Stimulated activated CD8-positive, alpha-beta memory T cell treated with anti-CD3 and anti-CD28 coated beads, Interleukin-12 subunit alpha, Interleukin-12 subunit beta, amount 100 ng/mL, for 1 hour (primary cell): ENCODE measurements at places on chromosomes 12 and 14.

DNA sequence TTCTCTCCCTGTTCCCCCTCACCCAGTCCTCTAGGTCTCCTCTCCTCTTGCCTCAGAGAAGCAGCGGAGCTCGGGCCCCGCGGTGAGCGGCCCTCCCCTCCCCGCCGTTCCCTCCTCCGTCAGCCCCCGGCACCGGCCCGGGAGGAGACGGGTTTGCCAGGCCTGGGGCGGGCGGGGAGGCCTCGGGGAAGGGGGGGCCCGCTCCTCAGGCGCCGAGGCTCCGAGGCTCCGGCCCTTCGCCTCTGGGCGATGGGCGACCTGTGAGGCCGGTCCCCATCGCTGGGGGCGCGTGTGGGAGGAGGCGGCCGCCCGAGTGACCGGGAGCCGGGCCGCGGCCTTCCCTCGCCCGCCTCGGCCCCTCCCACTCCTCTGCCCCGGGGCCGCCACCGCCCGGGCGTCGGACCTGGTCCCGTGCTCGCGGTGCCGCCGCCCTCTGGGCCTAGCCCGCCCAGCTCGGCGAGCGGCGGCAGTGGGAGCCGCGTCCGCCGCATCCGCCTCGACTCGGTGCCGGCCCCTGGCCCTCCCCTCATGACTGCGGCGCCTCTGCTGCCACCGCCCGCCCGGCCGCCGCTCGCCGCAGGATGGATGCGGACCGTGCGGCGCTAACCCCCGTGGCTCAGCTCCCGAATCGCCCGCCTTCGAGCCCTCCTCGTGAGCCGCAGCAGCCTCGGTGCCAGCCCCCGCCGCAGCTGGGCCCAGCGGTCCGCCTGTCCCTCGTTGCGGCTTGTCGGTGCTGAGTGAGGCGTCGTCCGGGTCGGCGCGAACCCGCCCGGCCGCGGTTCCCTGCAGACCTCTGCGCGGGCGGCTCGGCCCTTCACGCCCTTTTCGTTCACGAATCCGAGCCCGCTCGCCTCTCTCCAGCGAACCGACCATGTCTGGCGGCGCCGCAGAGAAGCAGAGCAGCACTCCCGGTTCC is 574 bp downstream of the WNK1 start:
- DNase-seq = peak; percentile 4

DNA sequence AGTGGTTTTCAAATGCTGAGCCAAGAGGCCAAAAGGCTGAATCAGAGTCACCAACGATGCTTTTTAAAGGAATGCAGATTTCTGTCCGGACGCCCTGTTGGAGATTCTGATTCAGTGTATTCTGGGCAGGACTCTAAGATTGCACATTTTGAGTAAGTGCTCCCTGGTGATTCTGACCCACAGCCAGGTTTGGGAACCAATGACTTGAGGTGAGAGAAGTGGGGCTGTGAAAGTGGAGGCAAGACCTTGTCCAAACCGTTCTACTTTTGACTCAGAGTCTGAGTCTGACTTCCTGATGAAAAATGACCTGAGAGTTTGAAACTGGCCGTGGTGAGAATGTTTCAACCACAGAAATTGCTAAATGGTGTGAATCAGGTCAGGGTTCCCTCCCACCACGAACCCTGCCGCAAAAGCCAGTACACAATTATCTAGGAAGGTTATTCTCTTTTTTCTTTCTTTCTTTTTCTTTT is 90.2 kb downstream of the NTN4 start:
- DNase-seq = no peak

DNA sequence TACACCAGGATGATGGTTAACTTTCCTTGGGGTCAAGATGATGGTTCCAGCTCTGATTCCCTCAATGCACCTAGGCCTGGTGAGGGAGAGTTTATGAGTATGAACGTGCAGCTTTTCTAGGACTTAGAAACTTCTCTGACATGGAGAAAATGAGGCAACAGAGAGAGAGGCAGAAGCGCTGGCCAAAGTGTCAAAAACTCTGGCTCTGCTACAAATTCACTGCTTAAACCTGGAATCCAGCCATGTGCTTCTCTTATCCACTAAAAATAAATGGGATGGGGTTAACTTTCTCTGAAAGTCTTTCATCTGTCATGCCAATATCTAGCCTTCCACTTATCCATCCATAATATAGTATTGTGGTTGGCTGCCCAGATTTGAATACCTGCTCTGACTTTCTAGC is 568.7 kb downstream of the MED13L start:
- no peak for DNase-seq

GRCh38 chr12:117051380-117051779 is 47.8 kb downstream of the TESC start:
- DNase-seq = no peak

GRCh38 chr12:67813456-67813904 is 164.9 kb downstream of the DYRK2 start:
- DNase-seq = no peak

DNA sequence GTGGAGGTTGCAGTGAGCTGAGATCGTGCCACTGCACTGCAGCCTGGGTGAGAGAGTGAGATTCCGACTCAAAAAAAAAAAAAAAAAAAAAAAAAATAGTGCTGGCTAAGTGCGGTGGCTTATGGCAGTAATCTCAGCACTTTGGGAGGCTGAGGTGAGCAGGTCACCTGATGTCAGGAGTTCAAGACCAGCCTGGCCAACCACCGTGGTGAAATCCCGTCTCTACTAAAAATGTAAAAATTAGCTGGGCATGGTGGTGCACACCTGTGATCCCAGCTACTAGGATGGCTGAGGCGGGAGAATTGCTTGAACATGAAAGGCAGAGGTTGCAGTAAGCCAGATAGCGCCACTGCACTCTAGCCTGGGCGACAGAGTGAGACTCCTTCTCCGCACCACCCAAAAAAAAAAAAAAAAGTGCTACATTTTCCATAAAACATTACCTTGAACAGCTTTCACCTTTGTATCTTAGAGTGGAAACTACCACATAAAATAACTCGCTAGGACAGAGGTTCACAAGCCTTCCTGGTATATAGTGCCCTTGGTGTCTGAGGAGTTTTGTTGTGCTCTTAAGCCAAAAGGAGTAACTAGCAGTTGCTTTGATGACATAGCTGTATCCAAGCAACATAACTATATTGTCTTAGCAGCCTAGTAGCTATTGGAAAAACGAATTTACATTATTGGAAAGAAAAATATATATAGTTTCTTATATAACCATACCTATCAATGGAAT is 11.1 kb downstream of the PTGES3 start:
- no peak for DNase-seq

- DNase-seq = peak; percentile 52
Measured at GRCh38 chr14:89767861-89768268, 186.7 kb downstream of the EFCAB11 start.

- DNase-seq = no peak
Measured at GRCh38 chr14:67276131-67276530, 34.9 kb downstream of the PALS1 start.

DNA sequence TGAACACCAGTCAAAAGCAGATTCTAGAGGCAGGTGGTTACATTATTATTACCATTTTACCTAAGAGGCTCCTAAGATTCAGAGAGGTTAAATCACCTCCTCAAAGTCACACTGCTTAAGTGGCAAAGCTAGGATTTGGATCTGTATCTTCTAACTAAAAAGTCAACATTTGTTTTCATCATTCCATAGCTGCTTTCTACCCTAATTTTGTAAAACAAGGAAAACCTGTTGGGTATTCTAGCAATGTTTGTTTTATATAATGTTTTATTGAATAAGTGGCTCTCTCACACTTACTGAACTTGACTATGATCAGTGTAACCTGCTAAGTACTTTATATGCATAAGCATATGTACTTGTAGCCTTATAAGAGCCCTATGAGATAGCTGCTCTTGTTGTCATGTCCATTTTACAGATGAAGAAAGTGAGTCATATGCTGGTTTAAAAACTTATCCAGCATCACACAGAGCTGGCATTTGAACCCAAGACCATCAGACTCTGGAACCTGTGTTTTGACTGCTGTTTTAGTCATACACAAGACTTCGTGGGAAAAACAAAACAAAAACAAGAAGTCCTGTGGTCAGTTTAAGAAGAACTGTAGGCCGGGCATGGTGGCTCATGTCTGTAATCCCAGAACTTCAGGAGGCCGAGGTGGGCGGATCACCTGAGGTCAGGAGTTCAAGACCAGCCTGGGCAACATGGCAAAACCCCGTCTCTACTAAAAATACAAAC is 31.7 kb upstream of the EVL start:
- no peak for DNase-seq

GRCh38 chr12:51437431-51437830 is 12.8 kb downstream of the SLC4A8 start:
- no peak for DNase-seq

DNA sequence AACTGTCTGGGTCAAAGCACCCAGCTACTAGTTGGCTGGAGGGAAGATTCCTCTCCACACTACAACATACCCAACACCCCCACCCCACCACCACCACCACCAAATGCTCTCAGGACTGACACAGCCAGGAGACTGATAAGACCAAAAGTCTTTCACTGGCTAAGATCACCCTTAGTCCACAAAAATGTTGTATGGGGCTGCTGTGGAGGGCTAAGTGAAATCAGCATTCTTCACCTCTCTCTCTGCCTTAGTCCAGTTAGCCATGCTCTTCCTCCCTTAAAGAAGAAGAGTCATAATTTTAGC is 106.2 kb downstream of the NUAK1 start:
- DNase-seq = no peak

DNA sequence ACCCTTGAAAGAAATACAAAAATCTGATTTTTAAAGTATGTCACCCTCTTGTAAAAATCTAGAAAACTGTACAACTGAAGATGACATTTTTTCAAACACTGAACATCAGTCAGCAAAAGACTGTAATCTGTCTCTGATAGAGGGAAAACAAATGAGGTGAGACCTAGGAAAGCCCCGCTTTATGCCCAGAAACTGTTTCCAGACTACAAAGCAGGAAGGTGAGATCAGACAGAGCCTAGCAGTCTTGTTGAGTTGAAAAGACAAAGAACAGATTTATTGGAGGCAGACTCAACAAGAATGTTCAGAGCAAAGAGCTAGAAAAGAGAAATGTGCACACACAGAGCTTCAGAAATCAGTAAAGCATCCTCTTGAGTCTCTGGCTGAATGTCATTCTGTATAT is 873.6 kb downstream of the LRFN5 start:
- DNase-seq = no peak

- DNase-seq = no peak
Measured at GRCh38 chr14:59274991-59275391, 86.5 kb downstream of the DAAM1 start.

- DNase-seq = no peak
Measured at GRCh38 chr14:38255673-38256532, at the start of gene CLEC14A. TSS of gene CLEC14A (minus strand) at chr14:38256093. CDS start at chr14:38256022, 71 bp downstream.
